ENCODE measurements at places on chromosomes 1 and 21.

- no peak for DNase-seq
Measured at GRCh38 chr1:93221913-93222312, 41.4 kb downstream of the CCDC18 start.

DNA sequence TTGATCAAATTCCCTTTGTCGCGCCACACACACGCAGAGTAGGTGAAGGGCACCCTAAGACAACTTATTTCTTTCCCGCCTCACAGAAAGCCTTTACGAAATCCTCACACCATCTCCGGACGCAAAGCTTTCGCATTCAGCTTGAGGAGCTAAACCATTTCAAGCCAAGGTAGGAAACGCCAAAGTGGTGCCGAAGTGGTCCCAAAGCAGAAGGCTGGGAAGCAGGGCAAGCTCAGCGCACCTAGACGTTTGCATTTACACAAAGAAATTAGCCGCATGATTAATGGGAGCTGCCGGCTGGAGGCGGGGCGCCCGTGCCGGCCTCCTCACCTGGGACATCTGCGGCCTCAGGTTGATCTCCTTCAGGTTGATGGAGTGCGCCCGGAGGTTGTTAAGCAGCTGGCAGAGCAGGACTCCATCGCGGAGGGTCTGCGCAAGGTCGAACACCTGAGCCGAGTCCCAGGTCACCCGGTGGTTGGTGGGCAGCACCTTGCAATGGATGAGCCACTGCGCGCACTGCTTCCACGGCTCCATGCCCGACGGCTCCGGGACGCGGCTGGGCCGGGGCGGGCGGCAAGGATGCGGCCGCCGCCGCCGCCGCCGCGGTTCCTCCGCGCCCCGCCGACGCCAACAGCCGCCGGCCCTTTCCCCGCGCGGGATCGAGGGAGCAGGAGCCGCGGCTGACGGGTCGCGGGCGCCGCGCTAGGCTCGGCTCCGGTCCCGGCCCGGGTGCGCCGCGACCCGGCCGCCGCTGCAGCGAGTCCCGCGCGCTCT lies 457 bp downstream of the VAV3 start:
- no peak for DNase-seq

- no peak for DNase-seq
Measured at GRCh38 chr1:225990705-225991464, 8.3 kb downstream of the SDE2 start.

GRCh38 chr21:43908167-43908566 lies 43.1 kb downstream of the AGPAT3 start:
- no peak for DNase-seq

GRCh38 chr21:35801391-35801790 lies 258.9 kb downstream of the SETD4 start:
- DNase-seq: no peak

DNA sequence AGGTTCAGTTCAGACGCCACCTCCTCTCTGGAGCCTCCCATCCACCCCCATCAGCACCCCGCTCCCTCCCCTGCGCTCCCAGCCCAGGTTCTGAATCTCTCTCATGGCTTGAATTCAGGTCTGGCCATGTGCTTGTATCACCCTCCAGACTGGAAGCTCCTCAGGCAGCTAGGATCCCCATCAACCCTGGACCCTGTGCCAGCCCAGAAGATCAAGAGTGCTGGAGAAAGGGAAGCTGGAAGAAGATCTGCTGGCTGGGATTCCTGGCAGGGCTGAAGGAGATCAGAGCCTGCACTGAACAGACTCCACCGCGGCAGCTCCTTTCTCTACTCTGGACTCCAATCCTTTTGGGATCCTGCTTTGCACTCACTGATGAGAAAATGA lies 11.7 kb upstream of the TINAGL1 start:
- no peak for DNase-seq

DNA sequence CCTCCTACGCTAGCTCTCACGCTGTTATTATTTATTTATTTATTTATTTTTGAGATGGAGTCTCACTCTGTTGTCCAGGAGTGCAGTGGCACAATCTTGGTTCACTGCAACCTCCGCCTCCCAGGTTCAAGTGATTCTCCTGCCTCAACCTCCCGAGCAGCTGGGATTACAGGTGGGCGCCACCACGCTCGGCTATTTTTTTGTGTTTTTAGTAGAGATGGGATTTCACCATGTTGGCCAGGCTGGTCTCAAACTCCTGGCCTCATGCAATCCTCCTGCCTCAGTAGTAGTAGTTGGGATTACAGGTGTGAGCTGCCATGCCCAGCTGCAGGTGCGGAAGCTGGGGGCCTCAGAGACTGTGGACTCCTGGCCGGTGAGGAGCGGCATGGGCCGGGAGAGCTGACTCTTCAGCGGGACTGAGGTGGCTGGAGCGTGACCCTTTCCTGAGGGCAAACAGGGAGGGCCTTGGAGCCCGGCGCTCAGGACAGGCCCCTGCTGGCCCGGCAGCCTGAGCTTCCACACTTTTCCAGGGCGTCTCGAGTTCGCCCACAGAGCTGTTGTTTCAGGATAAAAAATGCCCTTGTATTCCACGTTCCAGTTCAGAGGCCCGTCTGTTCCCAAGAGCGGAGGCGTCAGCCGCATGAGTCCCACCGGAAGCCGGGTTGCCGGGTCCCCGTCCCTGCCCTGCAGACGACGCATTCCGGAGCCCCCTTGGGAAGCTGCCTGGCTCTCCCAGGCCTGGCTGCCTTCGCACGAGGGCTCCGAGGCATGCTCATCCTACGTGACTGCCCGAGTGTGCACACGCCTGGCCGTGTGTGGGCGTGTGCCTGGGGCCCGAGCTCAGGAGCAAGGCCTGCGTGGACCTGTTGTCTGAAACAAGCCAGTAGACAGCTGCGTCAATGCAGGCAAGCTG lies 126.2 kb downstream of the SIK1 start:
- no peak for DNase-seq

DNA sequence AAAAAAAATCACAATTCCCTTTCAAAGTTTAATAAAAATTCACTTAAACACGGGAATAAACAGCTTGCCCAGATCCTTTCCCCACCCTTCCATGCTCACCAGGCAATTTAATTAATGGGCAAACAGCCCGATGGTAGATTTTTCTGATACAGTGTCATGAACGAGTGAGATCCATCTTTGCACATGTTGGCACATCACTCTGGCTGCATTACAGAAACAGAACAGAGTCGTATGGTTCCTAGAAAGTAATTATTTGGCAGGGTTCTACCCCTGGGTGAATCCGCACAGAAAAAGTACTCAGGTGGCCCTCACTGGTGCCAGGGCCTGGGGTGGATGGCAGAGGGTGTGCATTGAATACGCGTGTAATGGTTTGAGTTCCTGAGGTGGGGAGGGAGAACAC lies 24.6 kb upstream of the OVAAL start:
- DNase-seq: no peak

DNA sequence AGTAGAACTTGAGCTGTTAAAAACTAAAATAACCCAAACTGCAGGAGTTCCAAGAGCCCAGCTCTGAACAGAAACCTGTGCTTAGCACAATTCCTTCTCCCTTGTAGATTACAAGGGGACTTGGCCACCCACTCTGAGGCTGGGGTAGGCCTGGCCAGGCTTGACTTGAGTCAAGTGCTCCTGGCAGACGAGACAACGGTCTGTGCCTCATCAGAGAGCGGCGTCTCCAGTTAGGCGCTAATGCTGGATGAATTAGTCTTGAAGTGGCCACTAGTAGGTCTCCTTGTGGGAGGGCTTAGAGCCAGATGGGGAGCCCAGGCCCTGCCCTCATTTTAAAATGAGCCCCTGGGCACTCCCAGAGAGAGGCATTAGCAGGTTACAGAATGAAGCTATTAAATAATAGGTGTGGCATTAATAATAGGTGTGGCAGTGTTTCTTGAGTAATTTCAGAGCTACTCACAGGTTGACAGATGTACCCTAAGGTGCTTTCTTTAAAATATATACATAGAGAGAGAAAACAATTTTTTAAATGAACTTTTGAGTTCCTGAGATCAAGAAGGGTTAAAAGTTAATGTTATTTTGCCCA lies 1.1 kb downstream of the EEIG2 start:
- no peak for DNase-seq

GRCh38 chr1:169468982-169469381 lies 16.8 kb downstream of the SLC19A2 start:
- DNase-seq: no peak

DNA sequence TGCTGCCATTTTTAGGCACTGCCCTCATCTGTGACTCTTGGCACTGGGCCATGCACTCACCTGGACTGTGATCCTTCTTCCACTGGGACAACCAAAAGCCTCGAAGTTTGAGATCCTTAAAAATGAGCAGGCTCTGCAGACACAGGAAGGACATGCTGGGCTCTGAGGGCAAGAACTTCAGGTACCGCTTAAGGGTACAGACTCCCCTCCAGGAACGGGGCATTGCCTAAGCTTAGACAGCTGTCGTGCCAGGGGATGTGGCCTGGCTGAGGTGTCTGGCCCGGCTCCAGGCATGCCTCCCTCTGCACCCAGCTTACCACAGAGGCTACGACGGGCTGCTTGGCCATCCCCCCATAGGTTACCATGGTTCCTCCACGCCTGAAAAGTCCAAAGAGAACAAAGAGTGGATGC lies 14.2 kb upstream of the SRSF4 start:
- no peak for DNase-seq

DNA sequence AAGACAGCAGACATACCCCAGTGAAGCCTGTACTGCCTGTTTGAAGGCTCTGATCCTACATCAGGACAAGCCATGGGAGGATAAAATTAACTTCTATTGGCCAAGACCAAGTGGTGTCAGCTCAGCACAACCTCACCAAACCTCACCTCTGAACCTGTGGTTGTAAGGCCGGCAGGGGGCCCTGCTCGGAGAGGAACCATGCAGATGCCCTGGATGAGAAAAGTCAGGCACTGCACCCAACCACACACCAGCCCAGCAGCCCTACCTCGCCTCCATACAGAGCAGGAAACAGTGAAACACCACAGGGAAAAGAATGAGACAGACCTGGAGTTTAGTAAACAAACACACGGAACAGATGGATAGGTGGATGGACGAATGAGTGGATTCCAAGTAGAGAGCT lies 70.0 kb upstream of the PAX7 start:
- DNase-seq: no peak

GRCh38 chr1:234858722-234859121 lies 248.7 kb upstream of the IRF2BP2 start:
- no peak for DNase-seq

DNA sequence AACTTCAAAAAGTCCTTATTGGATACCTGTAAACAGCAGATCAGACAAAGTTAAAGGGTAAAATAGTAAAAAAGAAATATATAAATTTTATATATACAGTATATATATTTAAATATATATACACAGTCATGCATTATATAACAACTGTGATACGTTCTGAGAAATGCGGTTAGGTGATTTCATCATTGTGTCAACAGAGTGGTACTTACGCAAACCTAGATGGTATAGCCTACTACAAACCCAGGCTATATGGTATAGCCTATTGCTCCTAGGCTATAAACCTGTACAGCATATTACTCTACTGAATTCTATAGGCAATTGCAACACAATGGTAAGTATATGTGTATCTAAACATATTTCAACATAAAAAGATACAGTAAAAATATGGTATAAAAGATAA lies 222.7 kb downstream of the NUF2 start:
- DNase-seq: no peak

GRCh38 chr1:41670217-41670957 lies 185.9 kb upstream of the EDN2 start:
- DNase-seq: peak; percentile 31

- DNase-seq: no peak
Measured at GRCh38 chr1:152461544-152461943, 47.5 kb upstream of the CRNN start.

DNA sequence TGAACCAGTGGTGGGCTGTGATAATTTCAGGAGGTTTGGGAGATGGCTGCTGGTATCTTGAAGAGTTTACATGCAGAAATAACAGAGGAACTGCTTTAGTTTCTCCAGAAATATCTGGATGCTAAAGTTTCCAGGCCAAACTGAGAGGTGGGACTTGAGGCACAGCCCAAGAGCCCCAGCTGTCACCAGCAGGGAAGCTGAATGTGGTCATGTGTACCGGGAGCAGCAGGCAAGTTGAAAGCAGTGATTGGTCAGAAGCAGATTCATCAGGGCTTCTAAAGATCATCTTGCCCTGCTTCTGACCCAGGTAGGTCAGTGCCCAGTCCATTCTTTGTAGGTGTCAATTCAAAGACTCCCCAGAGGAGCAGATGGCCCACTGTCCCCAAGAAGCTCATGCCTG lies 7.9 kb upstream of the RPTN start:
- no peak for DNase-seq

- DNase-seq: no peak
Measured at GRCh38 chr21:34817821-34818661, 149.2 kb downstream of the CLIC6 start.

GRCh38 chr1:110488161-110488560 lies 30.8 kb downstream of the KCNA10 start:
- no peak for DNase-seq

- no peak for DNase-seq
Measured at GRCh38 chr21:42768324-42769121, 110.8 kb downstream of the WDR4 start.

GRCh38 chr1:14968251-14968851 lies 185.2 kb upstream of the TMEM51 start:
- DNase-seq: no peak

GRCh38 chr1:25645637-25646400 lies 29.2 kb downstream of the MAN1C1 start:
- DNase-seq: no peak

DNA sequence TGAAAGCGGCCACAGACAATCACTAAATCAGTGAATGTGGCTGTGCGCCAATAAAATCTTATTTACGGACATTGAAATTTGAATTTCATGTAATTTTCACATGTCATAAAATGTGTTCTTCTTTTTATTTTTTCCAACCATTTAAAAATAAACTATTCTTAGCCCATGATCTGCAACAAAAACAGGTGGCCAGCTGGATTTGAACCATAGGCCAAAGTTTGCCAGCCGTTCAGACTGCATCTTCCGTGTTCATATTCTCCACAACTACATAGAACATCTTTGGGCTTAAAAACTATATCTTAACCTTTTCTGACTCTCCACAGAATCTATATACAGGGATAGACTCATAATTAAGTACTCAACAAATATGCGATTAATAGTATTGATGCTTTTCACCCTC lies 81.2 kb upstream of the RALGPS2 start:
- DNase-seq: no peak

DNA sequence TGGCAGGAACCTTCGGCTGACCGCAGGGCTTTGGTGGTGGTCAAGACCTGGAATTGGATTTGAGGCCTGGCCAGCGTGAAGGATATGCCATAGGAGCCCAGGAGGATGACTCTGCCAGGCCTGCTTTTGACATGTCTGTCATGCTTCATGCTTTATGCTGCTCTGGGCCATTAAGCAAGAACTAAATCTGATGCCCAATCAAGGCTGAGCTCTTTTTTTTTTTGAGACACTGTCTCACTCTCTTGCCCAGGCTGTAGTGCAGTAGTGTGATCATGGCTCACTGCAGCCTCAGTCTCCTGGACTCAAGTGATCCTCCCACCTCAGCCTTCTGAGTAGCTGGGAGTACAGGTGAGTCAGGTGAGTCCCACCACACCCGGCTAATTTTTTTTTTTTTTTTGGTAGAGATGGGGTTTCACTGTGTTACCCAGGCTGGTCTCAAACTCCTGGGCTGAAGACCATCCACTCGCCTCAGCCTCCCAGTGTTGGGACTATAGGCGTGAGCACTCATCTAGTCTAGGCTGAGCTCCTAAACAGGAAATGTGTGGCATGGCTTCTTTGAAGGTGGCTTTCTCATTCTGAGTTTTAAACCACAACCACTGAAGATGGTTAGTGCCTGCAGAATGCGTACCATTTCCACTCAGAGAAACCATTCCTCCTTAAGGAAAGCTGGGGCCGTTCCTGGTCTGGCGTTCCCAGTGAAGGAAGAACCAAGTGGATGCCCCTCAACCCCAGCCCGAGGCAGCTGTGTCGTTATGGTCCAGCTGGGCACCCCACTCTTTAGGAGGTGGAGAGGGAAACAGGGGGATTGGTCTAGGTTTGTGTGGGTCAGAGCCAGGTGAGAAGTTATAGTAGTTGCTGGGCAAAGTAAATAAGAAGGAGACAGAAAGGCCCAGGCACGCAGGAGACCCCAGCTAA lies 34.2 kb upstream of the ATP5PO start:
- no peak for DNase-seq
